Endothelial cell (in vitro differentiated cells): ENCODE measurements at places on chromosomes 13 and 19.

DNA sequence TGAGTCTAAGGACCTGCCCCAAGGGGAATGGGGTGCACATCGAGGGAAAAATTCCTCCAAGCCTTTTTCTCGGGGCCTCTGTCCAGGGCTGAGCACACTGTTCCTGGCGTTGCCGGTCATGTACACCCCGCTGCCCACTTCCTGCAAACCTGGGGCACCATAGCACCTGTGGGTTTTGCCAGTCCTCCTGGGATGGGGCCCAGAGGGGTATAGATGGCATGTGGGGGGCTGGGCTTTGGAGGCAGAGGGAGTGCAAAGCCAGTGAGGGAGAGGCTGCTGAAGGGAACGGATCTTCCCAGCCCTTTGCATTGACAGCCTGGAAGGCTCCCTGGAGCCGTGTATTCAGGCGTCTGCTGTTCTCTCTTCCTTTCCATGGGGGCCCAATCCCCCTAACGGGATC, 187.3 kb downstream of the ZNF536 start:
- DNase-seq: no peak

GRCh38 chr13:67283637-67284036, 53.5 kb upstream of the PCDH9 start:
- DNase-seq: no peak

DNA sequence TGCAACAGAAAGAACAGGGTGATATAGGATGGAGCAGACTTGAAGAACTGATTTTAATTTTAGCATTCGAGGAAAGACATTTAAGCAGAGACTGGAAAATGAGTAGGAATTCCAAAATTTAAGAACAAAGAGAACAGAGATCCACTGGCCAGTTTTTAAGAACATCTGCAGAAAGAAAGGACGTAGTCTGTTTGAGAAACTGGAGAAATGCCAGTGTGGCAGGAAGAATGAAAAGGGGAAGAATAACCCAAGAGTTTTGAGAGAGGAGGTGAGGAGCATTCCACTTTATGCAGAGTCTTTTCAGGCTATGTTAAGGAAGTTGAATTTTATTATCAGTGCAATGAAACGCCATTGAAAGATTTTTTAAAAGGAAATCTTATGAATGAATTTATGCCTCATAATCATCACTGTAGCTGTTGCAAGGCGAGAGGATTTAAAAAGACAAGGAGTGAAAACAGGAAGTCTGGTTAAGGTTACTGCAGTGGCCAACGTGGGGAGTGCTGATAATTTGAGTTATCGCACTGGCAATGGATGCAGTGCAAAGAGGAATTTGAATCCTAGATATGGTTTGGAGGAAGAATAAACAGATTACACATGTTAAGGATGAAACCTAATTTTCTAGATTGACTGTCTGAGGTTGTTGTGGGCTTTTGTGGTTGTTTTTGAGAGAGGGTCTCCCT, 253.8 kb downstream of the DACH1 start:
- no peak for DNase-seq

- DNase-seq: no peak
These were observed 53.3 kb downstream of the CEBPG start for GRCh38 chr19:33426621-33427361.

GRCh38 chr19:47539747-47540311, 25.0 kb upstream of the NAPA start:
- no peak for DNase-seq

GRCh38 chr19:17035842-17036424, 9.3 kb upstream of the CPAMD8 start:
- DNase-seq: no peak

GRCh38 chr19:48616491-48617056, 1.7 kb upstream of the FAM83E start:
- no peak for DNase-seq

DNA sequence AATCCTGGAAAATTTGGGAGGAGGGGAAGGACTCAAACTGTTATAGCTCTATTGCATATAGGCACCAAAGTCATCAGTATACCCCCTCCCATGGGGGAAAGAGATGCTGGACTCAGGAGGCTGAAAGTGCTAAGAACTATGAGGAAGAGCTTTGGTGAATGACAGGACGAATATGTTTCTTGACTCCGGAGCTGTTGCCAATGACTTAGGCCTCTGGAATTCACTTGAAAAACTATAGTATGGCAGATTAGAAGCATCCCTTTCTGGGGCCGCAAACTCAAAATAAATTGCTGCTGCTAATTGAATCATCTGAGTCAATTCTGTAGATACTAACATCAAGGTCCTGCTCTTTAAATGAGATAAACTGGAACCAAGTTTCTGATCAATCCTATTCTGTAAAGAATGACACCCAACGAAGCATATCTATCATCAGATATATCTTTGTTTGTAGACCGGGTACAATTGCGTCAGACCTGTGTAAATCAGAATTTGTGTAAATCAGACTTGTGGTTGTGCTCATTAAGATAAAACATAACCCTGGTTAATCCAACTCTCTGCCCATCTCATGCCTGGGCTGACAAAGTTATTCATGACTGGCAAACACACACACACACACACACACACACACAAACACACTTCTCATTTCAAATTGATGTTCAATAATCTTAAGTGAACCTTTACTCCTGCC, 1793.8 kb upstream of the PCDH20 start:
- no peak for DNase-seq

DNA sequence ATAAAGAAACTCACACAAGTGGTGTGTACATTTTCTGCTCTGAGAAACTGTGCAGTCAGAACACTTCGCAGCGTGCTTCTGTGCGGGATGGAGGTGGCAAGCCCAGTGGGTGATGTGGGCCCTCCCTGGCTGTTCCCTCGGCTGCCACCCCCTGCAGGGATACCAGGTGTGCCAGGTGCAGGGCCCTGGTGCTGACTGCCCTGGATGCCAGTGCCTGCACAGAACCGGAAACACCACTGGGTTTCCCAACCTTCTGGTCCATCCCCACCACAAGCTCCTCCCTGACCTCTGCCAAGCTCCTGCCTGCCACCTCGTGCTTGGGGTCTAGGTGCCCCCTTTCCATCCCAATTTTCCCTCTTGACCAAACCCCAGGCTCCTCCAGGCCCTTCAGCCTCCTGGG, 81.9 kb upstream of the MCF2L start:
- no peak for DNase-seq

DNA sequence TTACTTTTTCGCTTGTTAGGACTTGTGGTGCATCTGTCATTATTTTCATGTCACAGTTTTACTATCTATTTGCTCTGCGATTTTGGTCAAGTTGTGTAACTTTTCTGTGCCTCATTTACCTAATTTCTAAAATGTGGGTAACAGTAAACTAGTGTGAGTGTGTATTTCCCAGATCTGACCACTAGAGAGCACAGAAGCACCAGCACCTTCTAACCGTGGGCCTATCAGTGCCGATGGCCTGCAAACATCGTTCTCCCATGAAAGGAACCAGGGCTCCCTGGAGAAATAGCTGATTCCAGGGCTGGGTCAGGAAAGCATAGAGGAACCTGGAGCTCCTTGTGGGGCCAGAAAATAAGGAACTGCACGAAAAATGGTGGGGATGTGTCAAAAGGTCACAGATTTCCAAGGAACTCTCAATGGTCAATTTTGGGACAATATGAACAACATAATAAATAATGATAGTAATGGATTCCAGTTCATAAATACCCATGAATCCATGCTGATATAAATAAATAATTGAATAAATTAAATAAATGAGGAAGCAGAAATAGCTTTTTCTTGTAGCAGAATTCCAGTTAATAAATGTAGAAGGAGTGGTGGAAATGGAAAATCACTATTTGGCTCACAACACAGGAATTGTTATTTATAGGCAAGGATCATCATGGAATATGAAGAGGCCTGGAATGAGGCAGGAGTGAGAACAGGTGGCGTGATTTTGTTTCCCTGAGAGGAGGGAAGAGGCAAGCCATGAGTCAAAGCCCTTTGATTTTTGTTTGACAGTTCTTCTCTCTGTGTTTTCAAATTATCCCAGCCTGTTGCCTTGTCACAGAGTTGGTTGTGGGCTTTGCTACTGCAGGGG, 31.1 kb downstream of the CEACAM8 start:
- DNase-seq: peak; percentile 46

DNA sequence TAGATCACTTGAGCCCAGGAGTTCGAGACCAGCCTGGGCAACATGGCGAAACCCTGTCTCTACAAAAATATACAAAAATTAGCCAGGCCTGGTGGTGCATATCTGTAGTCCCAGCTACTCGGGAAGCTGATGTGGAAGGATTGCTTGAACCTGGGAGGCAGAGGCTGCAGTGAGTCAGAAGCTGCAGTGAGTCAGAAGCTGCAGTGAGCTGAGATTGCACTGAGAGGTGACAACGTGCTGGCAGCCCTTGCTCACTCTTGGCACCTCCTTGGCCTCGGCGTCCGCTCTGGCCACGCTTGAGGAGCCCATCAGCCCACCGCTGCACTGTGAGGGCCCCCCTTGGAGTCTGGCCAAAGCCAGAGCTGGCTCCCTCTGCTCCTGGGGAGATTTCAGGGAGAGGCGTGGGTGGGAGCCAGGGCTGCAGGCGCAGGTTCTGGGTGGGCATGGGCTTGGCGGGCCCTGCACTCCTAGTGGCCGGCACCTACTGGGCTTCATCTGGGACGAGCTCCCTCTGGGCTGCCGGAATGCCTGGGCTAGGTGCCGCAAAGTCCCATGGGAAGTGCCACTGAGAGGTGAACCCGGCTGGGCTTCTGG, 39.5 kb upstream of the RPL21 start:
- no peak for DNase-seq

GRCh38 chr19:17872251-17873001, 681 bp downstream of the SLC5A5 start:
- no peak for DNase-seq

DNA sequence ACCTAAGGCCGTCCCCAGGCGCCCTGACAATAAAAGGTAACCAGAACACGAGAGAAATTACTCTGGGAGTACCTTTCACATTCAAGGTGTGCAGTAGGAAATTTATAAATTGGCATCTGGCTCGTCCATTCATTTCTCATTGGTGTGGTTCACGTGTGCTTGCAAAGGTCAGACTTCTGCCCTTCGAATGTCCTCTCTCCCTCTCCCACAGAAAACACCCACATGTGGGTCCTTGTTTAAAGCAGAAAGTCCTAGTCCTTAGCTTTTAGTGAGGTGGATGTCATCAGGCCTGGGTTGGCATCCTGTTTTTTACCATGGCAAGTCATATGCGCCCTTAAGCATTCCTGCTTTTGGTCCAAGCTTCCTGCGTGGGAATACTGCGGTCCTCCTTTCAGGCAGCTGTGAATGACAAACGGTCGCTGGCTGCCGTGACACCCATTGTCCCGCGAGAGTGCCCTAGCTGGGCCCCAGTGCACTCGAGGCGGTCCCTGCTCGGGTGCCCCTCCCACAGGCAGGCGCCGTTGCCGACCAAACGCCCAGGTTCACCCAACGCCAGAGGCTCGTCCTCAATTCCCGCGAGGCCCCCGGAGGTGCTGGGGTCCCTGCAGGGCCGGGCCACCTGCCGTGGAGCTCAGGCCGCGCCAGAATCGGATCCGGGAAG, at the start of gene NUDT19:
Gene NUDT19, plus strand, starts transcription at position 531 of the 661 bp plus-strand sequence. CDS start 140 bp downstream, outside the sequence.
- no peak for DNase-seq

DNA sequence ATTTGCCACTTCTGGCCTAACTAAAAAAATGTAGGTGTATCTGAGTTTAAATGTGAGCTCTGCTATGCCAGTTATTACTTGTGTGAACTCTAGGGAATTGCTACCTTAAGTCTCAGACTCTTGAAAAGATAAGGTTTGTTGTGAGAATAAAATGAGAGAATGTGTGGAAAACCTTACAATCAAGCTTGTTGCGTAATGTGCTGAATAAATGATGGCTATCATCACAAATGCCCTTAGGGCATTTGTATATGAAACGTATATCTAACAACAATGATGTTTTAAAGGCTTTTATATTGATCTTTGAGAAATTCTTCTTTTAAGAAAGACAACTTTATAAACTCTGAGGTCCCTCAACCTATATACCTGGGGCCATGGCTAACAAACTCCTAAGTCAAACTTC, 384.8 kb downstream of the ITGBL1 start:
- no peak for DNase-seq

- DNase-seq: no peak
These were observed 10.5 kb upstream of the RAP2A start for GRCh38 chr13:97423300-97424045.

DNA sequence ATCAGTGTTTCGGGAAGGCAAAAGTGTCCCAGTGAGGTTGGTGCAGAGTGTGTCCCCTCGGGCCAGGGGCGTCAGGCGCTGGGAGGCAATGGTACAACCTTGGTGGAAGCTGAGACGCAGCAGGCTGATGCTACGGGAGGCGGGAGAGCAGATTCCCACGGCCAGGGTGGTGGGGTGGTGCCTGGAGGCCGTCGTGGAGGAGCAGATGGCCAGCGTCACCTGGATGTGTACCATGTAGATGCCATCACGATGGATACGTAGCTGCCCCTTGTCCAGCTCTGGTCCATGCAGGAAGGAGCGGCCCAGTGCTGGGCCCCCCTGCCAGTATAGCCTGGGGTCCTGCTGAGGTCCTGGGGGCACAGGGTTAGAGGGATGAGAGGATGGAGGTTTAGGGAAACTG, 4.9 kb downstream of the CD70 start:
- no peak for DNase-seq

- DNase-seq: no peak
These were observed 101.0 kb upstream of the SPRY2 start for GRCh38 chr13:80441968-80442367.

DNA sequence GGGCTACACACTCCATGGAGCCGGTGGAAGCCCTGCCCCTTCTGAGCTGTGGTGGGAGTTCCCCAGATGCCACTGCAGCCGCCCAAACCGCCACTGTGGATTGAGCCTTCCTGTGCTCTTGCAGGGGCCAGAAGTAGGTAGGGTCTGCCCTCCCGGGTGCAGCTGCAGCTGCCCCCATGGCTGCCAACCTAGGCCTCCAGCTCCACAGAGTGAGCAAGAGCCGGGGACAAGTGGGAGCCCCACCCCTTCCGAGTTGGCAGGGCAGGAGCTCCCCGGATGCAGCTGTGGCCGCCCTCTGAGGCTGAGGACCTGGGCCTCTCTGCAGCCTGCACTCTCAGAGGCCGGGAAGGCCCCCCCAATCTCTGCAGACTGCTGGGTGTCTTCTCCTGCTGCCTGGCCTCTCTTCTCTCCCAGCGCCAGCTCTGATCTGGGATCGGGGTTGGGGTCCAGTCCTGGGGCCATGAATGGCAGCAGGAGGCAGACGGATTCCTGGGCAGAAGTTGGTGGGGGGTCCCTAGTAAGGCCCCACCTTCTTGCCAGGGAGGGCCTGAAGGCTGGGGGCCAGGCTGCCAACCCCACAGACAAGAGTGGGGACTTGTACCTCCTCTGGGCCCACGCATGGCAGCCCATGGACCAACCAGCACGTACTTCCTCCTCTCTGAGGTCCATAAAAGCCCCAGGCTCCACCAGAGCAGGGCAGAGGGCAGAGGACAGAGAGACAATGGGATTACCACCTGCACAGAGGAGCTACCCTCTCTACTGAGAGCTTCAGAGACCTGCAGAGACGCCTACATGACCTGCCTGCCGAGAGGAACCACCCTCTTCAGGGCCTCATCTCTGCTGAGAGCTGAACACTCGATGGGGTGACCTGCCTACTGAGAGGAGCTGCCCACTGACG, 28.9 kb downstream of the AP2S1 start:
- DNase-seq: no peak

- DNase-seq: no peak
These were observed 5.2 kb downstream of the IGLON5 start for GRCh38 chr19:51316688-51317087.

GRCh38 chr13:110023729-110024644, 237.6 kb upstream of the IRS2 start:
- DNase-seq: peak; percentile 26

- no peak for DNase-seq
These were observed 713.5 kb downstream of the DIAPH3 start for GRCh38 chr13:59450229-59450628.

- DNase-seq: no peak
These were observed 10.4 kb downstream of the ARL11 start for GRCh38 chr13:49638744-49639072.
